GM06990 (cell line): ENCODE measurements at places on chromosomes 7 and 10.
A peak's percentile ranks its signal among the peaks of the same experiment; 100 is the strongest.

- no peak for DNase-seq
These were observed 56.2 kb upstream of the SEPHS1 start for GRCh38 chr10:13404305-13404759.

- peak; percentile 20 for DNase-seq
These were observed 123.4 kb upstream of the NEBL start for GRCh38 chr10:21020545-21020944.

GRCh38 chr10:13853854-13854253, 267.1 kb downstream of the PRPF18 start:
- DNase-seq = no peak

DNA sequence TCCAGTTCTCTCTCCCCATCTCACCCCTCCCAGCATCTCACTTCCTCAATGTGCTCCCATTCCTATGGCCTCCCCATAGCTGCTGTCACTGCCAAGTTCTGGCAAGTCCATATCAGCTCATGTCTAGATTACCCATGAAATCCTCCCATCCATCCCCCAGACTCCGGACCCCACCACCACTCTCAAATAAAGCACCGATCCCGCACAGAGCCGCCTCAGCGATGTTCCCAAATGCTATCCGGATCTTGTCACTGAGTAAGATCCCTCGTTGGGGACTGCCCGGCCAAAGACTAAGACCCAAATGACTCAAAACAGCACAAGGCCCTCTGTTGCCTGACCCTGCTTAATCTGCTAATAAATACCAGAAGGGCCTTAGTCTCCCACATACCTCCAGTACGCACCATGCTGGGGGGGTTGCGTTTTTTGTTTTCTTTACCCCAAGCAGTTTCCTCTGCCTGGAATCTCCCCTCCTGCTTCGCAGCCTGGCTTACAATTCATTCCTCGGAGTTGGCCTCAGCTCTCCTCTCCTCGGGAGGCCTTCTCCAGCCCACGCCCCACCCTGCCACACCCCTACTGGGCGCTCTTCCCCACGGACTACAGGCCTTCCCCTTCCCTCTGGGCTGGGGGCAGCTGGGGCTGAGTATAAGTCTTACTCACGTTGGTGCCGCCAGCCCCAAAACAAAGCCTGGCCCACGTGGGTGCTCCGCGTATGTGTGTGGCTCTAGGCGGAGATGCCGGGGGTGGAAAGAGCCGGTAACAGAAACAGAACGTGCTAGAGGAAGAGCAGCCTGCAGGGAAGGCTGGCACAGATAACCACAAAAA, 1.8 kb upstream of the DUSP5 start:
- no peak for DNase-seq

GRCh38 chr7:143954135-143954534, 509 bp upstream of the OR2F1 start:
- DNase-seq = no peak

DNA sequence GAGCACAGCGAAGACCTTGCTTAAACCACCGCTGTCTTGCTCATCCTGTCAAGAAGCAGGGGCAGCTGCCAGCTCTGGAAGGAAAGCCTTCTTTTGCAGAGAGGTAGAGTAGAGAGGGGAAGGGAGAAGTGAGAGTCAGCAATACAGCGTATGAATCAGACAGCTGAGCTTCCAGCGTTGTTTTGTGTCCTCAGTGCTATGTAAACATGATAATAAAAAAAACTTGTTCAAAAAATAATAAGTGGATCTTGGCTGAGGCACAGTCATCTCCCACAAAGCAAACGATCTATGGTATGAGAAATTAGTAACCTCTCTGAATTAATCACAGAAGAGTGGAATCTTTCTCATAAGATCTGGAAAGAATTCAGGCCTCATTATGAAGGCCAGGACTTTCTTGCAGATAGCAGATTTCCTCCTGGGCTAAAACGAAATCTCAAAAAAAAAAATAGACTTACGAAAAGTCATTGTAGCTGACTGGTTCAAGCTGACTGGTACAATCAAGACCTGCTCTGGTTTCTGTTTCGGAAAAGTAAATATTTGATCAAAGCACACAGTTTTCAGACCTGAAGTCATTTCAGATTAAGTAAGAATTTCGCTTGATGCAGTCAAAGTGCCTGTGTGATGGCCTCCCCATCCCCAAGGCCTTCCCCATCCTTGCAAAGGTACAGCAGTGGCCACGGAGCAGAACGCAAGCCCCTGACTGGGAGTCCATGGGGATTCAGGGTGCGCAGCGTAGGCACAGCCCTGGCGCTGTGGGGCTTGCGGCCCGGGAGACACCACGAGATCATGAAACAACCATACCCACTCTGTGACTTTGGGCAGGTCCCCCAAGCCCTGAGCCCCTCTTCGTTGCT, 29.4 kb downstream of the CHST15 start:
- DNase-seq = no peak

DNA sequence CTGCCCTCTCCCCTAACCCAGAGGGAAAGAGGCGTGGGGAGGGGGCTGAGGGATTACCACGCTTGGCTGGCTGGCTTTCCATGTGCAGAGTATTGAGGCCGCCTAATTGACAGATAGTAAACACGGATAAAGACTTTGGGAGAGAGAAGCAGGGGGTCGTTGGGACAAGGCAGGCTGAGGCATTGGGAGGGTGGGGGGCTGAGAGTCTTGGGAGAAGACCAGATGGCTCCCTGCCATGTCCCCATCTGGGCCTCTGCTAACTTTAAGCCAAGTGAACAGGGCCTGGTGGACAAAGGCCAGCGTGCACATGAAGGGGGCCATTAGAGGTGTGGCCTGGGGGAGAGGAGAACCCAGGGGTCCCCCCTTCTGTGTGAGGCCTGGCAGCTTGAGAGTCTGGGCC, 55.4 kb upstream of the MXI1 start:
- no peak for DNase-seq

DNA sequence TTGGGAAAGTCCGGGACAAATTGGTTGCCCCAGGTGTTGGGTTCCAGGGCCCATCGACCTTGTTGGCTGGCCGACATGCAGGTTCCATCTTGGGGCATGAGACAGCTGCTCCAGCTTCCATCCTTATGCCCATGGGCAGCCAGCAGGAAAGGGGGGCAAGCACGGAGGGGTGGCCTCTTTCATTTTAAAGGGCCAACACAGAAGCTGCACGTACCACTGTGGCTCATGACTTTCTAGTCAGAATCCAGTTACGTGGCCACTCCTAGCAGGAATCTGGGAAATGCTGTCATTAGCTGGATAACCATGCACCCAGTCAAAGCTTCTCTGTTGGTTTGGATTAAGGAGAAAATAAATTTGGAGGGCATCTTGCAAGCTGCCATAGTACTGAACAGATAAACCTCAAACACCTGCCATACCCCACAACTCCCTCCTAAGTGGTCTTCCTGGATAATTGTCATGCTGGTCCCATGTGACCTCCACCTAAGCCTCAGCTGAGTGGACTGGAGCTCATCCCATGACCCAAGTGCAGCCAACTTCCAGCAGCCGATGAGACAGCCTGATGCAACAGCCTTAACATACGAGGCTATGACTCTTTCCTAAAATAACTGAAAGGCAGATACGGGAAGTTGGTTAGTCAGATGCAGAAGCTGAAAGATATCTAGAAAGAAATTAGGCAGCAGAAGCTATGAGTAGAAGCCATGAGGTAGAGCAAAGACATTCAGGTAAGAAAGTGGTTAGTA, 21.4 kb upstream of the GSDME start:
- DNase-seq = peak; percentile 46

- DNase-seq = no peak
These were observed 9.4 kb downstream of the PRSS58 start for GRCh38 chr7:142248166-142249160.

- DNase-seq = no peak
These were observed 107.5 kb downstream of the ADAM22 start for GRCh38 chr7:88041583-88041982.

GRCh38 chr7:42770114-42770513, 141.8 kb downstream of the C7orf25 start:
- no peak for DNase-seq

GRCh38 chr10:11480687-11481086, 130.8 kb downstream of the USP6NL start:
- DNase-seq = no peak

- no peak for DNase-seq
These were observed 69.1 kb upstream of the NANOS1 start for GRCh38 chr10:118960157-118961090.

DNA sequence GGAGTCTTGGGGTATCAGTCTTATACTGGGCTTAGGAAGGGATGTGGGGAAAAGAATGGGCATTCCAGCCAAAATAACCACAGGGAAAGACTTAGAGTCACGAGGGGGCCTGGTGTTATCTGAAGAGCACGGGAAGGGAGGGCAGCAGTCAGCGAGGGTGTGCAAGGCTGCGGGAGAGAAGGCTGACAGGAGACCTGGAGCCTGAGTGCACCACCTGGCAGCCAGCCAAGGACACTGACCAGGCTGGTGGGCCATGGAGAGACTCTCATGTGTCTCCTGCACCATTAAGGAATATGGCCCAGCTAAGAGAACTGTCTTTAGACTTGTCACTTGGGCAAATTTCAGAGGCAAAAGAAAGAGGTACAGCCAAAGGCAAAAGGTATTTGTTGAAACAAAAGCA, 69.6 kb downstream of the PKD1L1 start:
- DNase-seq = no peak

- DNase-seq = no peak
These were observed 361.0 kb downstream of the PHTF2 start for GRCh38 chr7:78159545-78159944.

DNA sequence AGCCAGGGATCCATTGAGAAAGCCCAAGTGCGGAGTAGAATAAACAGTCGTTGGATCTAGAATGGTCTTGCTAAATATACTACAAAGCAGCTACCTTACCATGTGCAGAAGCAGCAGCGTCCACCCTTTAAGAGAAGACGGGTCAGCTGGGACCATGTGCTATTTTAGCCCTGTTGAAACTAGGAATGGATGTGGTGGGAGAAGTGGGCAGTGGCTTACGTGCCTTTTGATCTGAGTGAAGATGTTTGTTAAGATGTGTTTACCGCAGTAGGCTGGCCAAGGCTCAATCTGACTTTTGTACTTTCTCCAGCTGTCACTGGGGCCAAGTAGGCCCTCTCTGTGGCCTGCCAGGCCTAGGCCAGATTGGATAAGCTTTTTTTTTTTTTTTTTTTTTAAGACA, 9.2 kb downstream of the HABP2 start:
- no peak for DNase-seq

DNA sequence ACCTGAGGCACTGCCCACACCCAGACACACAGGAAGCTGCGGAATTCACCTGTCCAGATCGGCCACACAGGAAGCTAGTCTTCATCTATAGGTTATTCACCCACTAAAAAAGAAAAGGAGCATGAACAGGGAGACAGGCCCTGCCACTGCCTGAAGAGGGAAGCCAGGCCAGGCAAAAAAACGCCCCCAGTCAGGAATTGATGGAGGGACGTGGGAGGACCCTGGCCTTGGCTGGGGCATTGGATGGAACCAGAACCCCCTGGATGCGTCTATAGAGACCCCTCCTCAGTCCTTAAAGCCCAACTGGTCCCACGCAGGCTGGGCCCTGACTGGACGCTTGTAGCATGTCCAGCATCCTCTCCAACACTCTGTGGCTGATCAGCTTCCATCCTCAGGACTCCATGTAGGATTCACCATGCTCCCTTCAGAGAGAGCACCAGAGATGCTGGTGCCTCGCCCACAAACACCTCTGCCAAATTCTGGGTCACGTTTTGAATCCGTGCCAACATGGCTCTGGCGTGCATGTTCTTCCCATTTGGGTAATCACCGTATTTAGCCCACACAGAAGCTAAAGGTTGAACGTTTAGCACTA, 259.3 kb upstream of the TCERG1L start:
- no peak for DNase-seq

DNA sequence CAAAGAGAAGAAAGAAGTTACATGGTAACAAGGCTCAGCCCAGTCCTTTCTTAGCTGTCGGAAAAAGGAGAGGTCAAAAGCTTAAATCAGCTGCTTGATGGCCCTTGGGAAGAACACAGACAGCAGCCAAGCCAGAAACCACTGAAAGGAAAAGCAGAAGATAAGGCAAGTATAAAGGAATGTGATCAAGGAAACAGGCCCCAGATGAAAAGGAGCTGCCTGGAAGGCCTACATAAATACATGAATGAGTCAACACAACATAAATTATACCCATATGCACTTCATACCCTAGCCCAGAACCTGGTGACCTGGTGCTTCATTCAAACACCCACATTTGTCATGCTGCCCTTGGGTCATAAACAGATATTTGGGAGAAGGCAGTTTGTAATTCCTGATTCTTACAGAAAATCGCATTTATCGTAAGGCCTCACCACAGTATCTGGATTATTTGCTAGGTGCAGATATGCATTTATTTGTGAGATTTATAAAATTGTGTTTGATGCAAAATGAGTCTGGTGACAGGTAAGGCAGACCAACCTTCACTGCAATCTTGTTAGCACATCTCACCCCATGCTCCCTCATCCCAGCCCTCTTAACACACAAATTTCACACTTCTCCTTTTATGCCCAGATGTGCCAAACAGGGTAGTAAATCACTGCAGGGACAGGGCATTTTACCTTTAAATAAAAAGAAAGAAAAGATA, 94.9 kb upstream of the KCNIP2 start:
- no peak for DNase-seq

DNA sequence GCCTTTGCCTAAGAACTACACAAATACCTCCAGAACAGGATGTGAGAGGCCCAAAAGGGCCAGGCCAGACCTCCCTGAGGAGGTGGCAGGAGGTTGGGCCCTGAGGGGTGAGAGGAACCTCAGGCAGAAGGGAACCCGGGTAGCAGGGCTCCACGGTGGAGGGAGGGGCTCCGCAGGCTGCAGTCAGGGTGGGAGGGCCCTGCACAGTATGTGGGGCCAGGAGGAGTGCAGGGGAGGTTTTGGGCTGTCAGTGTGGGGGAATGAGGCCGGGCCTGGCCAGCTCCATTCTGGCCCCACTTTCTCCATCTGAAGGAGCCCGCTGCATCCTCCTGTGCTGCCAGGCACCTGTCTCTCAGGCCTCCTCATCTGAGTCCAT, 25.9 kb downstream of the DNAJB12 start:
- DNase-seq = no peak

GRCh38 chr7:65980478-65981250, 1.3 kb downstream of the GUSB start:
- DNase-seq = peak; percentile 79

DNA sequence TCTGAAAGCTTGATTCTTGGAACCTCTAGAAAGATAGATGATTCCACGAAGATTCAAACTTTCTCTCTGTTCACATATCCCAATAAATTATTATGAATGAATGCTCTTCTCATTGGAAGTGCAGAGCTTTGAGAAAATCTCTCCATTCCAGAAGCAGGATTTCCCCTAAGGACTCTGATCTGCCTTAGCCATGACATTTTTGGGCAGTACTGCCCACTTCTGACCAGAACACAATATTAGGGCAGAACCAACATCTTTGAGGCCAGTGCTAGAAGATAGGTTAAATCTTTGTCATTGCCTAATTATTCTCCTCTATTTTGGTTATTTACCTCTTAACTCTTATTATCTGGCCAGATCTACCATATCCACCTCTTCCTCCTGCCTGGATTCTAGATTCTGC, 49.9 kb downstream of the ARMC3 start:
- no peak for DNase-seq

- no peak for DNase-seq
These were observed 48.2 kb downstream of the SLC25A13 start for GRCh38 chr7:96273716-96274115.
